Psoas muscle (tissue), 8 donors: ENCODE measurements at places on chromosomes 6 and 20. TPM values are rescaled to one million over a fixed set of nuclear protein-coding genes. Genes with fewer than 3 reads are reported as not detected.

FAM83D gene
- polyA plus RNA-seq = not detected

HAO1 gene
- polyA plus RNA-seq = not detected

PRR18 gene
- 0.08 TPM for polyA plus RNA-seq

TMEM244 gene
- polyA plus RNA-seq = not detected

SERAC1 gene
- 5.3 TPM for polyA plus RNA-seq

HTR1E gene
- polyA plus RNA-seq = not detected

TRIM38 gene
- 1.4 TPM for polyA plus RNA-seq

DNA sequence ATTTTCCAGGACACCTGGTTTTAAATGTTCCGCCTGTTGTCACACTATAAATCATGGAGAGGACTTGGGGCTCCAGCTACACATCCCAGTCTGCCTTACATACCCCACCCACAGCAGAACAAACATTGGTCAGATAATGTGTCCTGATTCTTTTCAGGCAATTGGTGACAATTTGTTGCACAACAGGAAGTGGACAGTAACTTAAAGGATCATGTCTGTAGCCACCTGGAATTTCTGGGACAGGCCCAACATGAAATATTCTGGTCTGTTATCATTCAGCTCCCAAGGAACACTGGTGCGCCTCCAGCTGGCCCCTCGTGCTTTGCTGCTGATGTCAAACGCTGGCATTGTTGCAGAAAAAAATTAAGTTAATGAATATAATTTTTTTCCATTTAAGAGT lies 117.2 kb downstream of the SOBP start:
- peak; percentile 26 for DNase-seq
- peaks cover 51% of the 10 kb centered on the region for H3K4me1 ChIP-seq
- H3K27me3 ChIP-seq = no peaks in the 10 kb centered on the region

DNA sequence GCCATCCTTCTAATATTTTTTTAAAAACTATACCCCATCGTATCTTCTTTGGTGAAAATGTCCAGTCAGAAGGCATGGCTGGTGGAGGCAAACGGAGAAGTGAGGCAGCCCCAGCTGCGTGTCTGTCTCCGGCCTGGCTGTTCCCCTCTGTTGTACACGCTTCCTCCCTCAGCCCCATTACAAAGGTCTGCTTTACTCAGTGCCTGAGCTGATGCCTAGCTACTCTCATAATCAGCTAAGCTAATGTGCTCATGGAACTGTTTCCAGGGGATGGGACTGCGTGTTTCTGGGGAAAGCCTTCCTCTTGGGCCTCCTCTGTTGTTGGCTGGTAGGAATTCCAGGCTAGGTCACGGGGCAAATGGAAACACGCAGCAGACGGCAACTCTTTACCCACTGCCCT lies 67.3 kb downstream of the PPP1R3G start:
- H3K27ac ChIP-seq = no peak overlapping the region
- no peak for DNase-seq
- H3K4me3 ChIP-seq = no peak overlapping the region
- no peaks in the 10 kb centered on the region for H3K36me3 ChIP-seq

GRCh38 chr20:49866051-49866450 lies 49.3 kb downstream of the SPATA2 start:
- no peak overlapping the region for H3K4me3 ChIP-seq
- H3K27ac ChIP-seq = peak overlapping the region; percentile 32
- H3K4me1 ChIP-seq = peaks cover 5% of the 10 kb centered on the region
- H3K36me3 ChIP-seq = no peaks in the 10 kb centered on the region
- H3K27me3 ChIP-seq = no peaks in the 10 kb centered on the region

GRCh38 chr6:156845454-156846155 lies 68.4 kb downstream of the ARID1B start:
- DNase-seq = no peak
- peak overlapping the region; percentile 28 for H3K27ac ChIP-seq
- H3K36me3 ChIP-seq = no peaks in the 10 kb centered on the region
- H3K4me1 ChIP-seq = peaks cover 98% of the 10 kb centered on the region
- H3K27me3 ChIP-seq = no peaks in the 10 kb centered on the region
- H3K4me3 ChIP-seq = no peak overlapping the region

DNA sequence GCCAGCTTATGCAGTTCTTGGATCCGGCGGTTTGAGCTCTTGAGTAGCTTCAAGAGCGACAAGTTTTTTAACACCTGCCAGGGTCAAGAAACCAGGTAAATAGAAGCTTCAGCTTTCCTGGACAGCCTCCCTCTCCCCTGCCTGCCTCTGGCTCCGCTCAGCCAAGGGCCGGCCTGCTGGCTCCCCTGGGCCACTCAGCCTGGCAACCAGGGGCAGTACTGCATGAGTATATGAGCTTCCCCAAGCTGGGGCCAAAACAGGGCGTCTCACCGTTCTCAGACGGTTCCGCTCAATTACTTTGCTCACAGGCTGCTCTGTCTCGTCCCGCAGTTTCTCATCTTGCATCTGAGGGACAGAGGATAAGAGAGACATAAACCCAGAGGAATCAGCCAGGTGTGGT lies 856 bp downstream of the TP53TG5 start:
- H3K4me1 ChIP-seq = no peaks in the 10 kb centered on the region
- no peak overlapping the region for H3K27ac ChIP-seq
- H3K36me3 ChIP-seq = no peaks in the 10 kb centered on the region
- H3K27me3 ChIP-seq = no peaks in the 10 kb centered on the region
- no peak for DNase-seq

- H3K4me1 ChIP-seq = no peaks in the 10 kb centered on the region
- no peak overlapping the region for H3K27ac ChIP-seq
- DNase-seq = no peak
Observed at GRCh38 chr20:3545401-3545925, 74.6 kb downstream of the ATRN start.

GRCh38 chr6:142669471-142670351 lies 275.3 kb downstream of the HIVEP2 start:
- no peak for DNase-seq
- no peak overlapping the region for H3K4me3 ChIP-seq
- no peak overlapping the region for H3K27ac ChIP-seq

DNA sequence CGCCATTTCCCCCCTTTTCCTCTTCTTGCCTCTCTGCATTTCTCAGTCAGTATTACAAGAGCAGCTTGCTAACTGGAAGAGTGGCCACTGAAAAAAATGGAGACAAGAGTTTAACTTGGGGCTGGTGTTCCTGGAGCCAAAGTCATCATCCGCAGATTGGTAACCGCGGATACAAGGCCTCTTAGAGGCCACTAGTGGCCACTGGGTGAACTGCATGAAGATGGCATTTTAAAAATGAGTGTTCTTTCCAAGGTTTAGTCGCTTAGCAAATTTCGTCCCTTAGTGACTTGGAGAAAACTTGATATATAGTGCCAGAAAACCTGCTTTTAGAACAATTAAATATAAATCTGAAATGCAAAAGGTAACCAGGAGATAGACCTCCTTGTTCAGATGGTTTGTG lies 4.8 kb downstream of the F13A1 start:
- no peaks in the 10 kb centered on the region for H3K36me3 ChIP-seq
- DNase-seq = no peak
- no peak overlapping the region for H3K27ac ChIP-seq
- H3K4me1 ChIP-seq = no peaks in the 10 kb centered on the region
- no peak overlapping the region for H3K4me3 ChIP-seq
- peaks cover 21% of the 10 kb centered on the region for H3K27me3 ChIP-seq

DNA sequence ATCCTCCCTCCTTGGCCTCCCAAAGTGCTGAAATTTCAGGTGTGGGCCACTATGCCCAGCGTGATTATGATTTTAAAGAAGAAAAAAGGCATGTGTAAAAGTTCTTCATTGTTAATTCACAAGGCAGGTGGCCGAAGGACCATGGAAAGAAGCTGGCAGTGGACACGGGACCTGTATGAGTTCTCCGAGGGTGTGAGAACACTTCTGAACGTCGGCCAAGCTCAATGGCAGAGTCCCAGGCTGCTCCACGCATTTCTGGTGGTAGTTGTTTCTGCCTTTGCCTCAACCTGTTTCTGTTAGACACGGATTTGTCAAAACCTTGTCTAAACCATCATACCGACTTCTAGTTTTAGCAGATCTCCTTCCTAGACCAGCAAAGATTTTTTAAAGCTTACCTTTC lies 36.6 kb downstream of the IL20RA start:
- H3K27me3 ChIP-seq = no peaks in the 10 kb centered on the region
- no peak overlapping the region for H3K4me3 ChIP-seq
- no peaks in the 10 kb centered on the region for H3K36me3 ChIP-seq
- H3K4me1 ChIP-seq = no peaks in the 10 kb centered on the region

DNA sequence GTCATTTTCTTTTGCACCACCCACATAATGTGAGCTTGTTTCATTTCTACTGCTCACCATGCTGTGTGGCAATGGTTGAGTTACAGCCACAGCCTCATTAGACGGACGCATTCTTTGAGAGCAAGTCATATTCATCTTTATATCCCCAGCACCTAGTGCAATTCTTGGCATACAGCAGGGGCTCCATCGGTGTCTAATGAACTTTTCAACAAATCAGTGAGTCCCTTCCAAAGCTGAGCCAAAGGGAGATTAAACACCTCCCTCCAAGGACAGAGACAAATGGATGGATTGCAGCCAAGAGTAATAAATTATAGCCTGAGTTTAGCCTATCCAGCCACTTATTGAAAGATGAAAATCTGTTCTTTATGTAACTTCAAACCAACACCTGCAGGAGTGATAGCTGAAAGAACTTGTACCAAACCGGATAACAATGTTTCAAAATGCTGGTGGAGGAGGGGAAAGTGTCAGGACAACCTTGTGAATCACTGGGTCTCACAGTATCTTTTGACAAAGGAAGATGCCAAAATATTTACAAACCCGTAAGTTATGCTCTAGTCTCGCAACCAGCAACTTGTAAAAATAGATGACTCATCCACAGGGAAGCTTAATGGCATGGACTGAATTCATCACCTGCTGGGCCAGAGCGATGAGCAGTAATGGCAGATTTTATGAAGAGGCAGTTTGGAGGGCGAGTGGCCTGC lies 139.0 kb downstream of the PXDC1 start:
- H3K4me1 ChIP-seq = no peaks in the 10 kb centered on the region
- no peaks in the 10 kb centered on the region for H3K36me3 ChIP-seq

DNA sequence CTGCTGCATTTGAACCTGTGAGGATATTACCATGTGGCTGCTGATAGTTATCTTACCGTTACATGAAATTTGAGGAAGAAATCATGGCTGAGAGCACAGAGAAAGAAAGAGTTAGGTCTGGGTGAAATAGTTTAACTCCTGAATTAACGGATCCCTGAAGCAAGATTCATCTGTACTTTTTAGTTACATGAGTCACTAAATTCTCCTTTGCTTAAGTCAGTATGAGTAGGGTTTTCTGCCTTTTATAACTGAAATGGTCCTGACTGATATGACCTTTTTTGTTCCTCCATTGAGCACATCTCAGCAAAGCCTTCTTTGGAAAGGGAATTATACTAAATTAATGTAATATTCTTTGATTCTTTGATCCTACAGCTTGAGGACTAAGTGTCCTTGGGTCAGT lies 333.3 kb upstream of the ZFP64 start:
- H3K4me3 ChIP-seq = no peak overlapping the region
- H3K4me1 ChIP-seq = no peaks in the 10 kb centered on the region
- no peak for DNase-seq
- no peak overlapping the region for H3K27ac ChIP-seq
- no peaks in the 10 kb centered on the region for H3K27me3 ChIP-seq

DNA sequence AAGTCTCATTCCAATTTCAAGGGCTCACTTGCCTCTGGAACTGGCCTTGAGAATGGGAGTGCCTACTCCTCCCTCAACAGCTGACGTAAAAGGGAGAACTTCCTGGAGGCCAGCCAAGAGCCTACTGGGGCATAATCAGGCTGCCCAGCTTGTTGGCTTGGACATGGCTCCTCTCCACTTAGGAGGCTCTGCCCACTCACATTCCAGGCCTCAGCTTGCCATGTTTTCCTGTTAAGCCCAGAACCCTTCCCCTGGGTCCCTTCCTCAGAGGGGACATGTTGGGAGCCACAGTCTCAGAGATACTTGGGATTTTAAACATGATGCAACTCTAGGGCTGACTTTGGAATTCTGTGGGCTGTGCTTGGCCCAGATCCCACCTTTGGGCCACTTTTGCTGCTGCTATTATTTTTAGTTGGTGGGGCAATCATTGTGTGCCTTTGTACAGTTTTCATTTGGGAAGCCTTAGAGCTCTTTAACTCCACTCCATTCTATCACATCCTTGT lies 31.5 kb upstream of the ADTRP start:
- DNase-seq = peak; percentile 71
- no peak overlapping the region for H3K27ac ChIP-seq
- no peaks in the 10 kb centered on the region for H3K27me3 ChIP-seq
- H3K36me3 ChIP-seq = no peaks in the 10 kb centered on the region
- H3K4me1 ChIP-seq = no peaks in the 10 kb centered on the region

DNA sequence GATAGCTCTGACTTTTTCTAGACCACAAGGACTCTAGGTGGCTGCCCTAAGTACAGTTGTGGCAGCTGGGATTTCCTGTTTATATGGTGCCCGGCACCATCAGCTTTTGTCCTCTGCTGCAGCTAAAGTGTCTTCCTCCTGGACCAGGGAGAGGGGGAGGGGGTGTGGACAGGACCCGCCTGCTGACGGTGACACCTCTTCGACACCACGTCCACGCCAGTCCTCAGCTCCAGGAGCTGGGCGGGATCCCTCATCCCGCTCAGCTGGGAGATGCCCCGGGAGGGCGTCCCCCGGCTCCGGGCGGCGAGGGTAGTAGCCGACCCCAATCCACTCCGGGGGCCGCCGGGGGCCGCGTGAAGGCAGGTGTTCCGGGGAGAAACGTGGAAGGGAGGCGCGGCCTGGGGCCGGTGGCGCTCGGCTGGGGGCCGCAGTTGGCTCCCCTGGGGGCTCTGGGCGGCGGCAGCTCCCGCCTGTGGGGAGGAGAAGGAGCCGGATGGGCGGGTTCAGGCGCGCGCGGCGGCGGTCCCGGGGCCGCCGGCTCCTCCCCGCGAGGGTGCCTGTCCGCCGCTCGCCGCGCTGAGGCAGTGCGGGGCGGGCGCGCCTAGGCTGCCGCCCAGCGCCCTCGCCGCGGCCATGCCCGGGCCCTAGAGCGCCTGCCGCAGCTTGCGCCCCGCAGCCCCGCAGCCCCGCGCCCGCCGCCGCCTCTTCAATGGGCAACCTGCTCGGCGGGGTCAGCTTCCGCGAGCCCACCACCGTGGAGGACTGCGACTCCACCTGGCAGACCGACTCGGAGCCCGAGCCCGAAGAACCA lies at the start of gene OGFRL1:
OGFRL1 (plus strand) TSS at position 584 of the 811 bp plus-strand sequence; CDS start at position 710, 126 bp downstream.
- H3K36me3 ChIP-seq = peaks cover 3% of the 10 kb centered on the region
- peak within 1 kb of the TSS; percentile 76 for H3K4me3 ChIP-seq
- DNase-seq = peak; percentile 83
- H3K4me1 ChIP-seq = peaks cover 27% of the 10 kb centered on the region
- H3K27me3 ChIP-seq = no peaks in the 10 kb centered on the region

- peaks cover 27% of the 10 kb centered on the region for H3K4me1 ChIP-seq
- H3K27me3 ChIP-seq = no peaks in the 10 kb centered on the region
- H3K4me3 ChIP-seq = no peak overlapping the region
- no peak overlapping the region for H3K27ac ChIP-seq
Observed at GRCh38 chr20:20203784-20204183, 151.5 kb downstream of the CFAP61 start.

GRCh38 chr20:23602241-23602640 lies 3.5 kb downstream of the CST9 start:
- H3K27ac ChIP-seq = no peak overlapping the region
- no peaks in the 10 kb centered on the region for H3K36me3 ChIP-seq
- no peak overlapping the region for H3K4me3 ChIP-seq
- H3K4me1 ChIP-seq = no peaks in the 10 kb centered on the region
- DNase-seq = no peak
